Bronchus fibroblast of lung (primary cell): ENCODE measurements at places on chromosomes 2 and 18. TPM values are rescaled to one million over a fixed set of nuclear protein-coding genes. Genes with fewer than 3 reads are reported as not detected.

The CLEC4F gene
- total RNA-seq, result not detected in 2 replicates

The GKN2 gene
- not detected in 2 replicates for total RNA-seq

The CD8A gene
- total RNA-seq, result not detected in 2 replicates

The M1AP gene
- not detected in 2 replicates for total RNA-seq

The TEX44 gene
- not detected in 2 replicates for total RNA-seq

The PIGN gene
- 11.1 and 12.8 TPM in 2 replicates for total RNA-seq

The LINC00305 gene
- not detected in 2 replicates for total RNA-seq

The POTEC gene
- not detected in 2 replicates for total RNA-seq

The COLEC12 gene
- 14.8 and 15.2 TPM in 2 replicates for total RNA-seq

The ARHGAP25 gene
- total RNA-seq, result 0.30 and 0.34 TPM in 2 replicates

The TMEM200C gene
- 1.3 and 1.5 TPM in 2 replicates for total RNA-seq

The KLHL14 gene
- total RNA-seq, result not detected in 2 replicates
